ENCODE measurements at places on chromosomes 11 and 22.

DNA sequence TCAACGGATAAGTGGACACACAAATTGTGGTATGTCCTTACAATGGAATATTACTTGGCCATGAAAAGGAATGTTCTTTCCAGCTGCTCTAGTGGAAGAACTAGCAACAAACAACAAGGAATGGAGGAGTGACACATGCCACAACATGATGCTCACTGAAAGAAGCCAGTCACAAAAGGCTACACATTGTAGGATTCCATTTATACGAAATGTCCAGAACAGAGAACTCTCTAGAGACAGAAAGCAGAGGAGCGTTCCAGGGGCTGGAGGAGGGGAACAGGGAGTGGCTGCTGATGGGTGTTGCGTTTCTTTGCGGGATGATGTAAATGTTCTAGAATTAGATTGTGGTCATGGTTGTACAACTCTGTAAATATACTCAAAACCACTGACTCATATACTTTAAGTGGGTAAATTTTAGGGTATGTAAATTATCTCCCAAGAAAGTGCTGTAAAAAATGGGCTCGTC, 32.4 kb upstream of the PDGFB start:
- no peak for DNase-seq

DNA sequence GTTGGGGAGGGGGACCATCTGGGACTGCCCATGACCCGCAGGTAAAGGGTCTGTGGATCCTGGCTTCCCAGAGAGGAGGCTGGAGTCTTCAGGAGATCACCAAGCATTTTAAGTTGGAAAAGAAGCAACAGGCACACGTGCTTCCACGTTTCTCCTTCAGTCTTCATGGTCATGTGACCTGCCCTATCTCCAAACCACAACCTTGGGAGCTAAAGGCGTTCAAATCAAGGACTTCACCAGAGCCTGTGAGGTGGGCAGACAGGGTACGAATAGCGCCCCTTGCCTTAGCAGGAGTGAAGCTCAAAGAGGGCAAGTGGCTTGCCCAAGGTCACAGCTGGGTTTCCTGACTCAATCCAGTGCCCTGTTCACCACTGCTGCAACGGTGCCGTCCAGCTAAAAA, 6.7 kb downstream of the TMEM184B start:
- DNase-seq, result no peak

DNA sequence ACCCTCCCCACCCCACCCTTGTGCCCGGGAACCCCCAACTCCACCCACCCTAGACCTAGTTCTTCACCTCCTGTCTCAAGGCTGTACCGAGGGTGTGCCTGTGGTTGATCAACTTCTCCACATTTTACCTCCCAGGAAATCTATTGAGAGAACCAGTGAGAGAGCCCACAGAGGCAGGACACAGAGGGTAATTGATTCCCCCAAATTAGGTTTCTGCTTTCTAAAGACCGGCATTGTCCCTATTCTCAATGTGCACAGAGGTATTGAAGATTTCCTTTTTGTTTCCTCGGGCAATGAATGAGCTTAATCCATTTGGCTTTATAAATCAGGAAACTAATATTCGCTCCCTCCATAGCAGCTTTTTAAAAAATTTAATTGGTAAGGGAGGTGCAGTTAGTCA, 6.0 kb upstream of the LMO1 start:
- no peak for DNase-seq

- DNase-seq, result no peak
Measured at GRCh38 chr22:26949193-26949592, 291.8 kb downstream of the MIAT start.

GRCh38 chr11:133347988-133348387, 184.3 kb downstream of the OPCML start:
- no peak for DNase-seq

GRCh38 chr11:116506263-116506825, 266.4 kb downstream of the BUD13 start:
- DNase-seq, result no peak

DNA sequence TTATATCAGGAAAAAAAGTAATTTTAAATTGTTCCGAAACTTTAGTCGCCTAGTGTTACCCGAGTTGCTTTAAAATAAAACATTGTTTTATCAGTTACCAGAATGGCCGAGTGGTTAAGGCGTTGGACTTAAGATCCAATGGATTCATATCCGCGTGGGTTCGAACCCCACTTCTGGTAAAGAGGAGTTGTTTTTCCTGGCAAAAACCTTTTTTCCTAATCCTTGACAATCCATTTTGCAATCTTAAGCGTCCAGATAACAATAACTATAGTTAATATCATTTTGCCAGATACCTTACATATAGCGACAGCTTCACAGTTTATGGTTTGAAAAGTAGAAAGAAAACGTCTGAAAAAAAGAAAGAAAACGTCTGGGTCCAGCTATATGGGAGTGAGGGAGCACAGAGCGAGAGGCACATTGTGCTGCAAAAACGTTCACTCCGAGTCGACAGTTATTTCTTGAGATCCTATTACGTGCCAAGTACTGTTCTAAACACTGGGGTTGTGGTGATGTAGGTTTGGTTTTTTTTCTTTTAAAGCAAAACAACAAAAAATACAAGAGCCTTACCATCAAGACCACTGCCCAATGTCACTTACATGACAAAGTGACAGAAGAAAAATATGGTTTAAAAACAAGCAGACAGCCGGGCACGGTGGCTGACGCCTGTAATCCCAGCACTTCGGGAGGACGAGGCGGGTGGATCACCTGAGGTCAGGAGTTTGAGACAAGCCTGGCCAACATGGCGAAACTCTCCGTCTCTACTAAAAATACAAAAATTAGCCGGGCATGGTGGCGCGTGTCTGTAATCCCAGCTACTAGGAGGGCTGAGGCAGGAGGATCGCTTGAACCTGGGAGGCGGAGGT, 40.6 kb downstream of the OR4D9 start:
- peak; percentile 49 for DNase-seq

- DNase-seq, result peak; percentile 46
Measured at GRCh38 chr11:64234647-64235379, 429 bp downstream of the VEGFB start.

Data from BE2C (cell line).